ENCODE measurements at places on chromosomes 3 and 15.
A peak's percentile ranks its signal among the peaks of the same experiment; 100 is the strongest.

- no peak for DNase-seq
Observed at GRCh38 chr15:91890614-91891013, 37.1 kb downstream of the SLCO3A1 start.

- DNase-seq, result no peak
Observed at GRCh38 chr3:23590424-23591273, 215.1 kb upstream of the UBE2E1 start.

- DNase-seq, result peak; percentile 56
Observed at GRCh38 chr15:31977812-31978661, 52.3 kb upstream of the CHRNA7 start.

DNA sequence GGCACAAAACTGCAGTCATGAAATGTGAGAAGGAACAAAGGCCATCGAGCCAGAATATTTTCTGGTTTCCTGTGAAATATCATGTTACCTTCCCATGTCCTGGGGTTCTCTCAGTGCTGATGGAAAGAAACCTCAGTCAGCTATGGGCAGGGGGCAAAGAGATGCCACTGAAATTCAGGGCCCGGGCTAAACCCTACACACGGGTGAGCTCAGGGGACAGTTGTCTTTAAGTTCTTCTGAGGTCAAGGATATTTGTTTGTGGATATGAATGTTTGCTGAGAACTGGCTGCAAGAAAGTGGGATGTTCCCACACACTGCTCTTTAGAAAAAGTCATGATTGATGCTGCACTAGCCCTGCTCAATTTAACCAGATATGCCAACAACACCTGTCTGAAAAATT, 187.2 kb downstream of the MEX3B start:
- no peak for DNase-seq

DNA sequence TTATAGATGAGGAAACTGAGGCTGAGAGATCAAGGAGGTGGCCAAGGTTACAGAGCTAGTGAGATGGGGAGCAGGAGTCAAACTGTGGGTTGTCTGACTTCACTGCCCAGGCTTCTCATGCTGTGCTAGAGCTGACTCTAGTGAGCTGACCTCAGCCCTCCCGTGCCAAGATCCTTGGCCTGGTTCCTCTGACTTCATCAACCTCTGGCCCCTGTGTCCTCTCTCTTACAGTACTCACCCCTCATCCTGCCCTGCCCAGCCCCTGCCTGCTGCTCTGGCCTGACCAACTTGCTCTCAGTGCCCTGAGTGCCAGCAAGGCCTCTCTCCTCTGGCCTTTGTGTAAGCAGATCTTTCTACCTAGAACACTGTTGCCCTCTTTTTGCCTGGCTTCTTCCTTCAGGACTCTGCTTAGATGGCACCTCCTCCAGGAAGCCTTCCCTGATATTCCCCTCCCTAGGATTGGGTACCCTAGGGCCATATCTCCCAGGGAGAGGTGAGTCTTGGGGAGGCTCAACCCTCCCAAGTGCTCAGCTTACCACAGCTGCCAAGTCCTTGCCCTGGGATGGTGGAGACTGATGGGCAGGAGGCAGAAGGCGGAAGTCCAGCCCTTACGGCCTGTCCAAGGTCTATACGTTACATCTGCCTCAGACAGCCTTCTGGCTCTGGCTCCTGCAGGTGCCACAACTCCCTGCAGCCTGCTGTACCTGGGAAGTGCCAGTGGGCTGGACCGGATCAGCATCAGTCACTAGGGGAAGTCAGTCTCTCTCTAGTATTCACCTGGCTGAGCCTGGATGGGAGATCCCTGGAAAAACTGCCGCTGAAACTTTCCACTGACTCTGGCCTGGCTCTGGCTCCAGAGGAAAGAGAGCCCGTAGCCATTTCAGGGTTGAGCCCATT, 36.3 kb upstream of the FAM107A start:
- DNase-seq, result no peak

GRCh38 chr15:58274885-58275284, 136.7 kb downstream of the AQP9 start:
- no peak for DNase-seq

- no peak for DNase-seq
Observed at GRCh38 chr15:68769702-68770101, 51.0 kb downstream of the ANP32A start.

- DNase-seq, result no peak
Observed at GRCh38 chr3:89113344-89113743, 5.9 kb downstream of the EPHA3 start.

- no peak for DNase-seq
Observed at GRCh38 chr3:194443901-194444300, 42.9 kb downstream of the ATP13A3 start.

DNA sequence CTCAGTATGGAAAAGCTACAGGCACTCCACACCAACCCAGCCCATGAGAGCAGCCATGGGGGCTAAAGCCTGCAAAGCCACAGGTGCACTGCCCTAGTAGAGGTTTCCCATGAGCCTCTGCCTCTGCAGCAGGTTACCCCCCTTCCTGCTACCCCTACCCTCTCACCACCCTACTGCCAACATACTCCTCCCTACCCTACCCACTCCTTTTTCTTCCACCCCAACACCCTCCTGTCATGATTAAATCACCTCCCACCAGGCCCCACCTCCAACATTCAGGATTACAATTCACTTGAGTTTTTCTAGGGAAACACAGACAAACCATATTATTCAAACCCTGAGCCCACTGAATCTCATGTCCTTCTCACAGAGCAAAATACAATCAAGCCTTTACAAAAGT, 88.4 kb downstream of the LMLN start:
- no peak for DNase-seq

GRCh38 chr3:41717641-41718040, 244.3 kb downstream of the ULK4 start:
- no peak for DNase-seq

DNA sequence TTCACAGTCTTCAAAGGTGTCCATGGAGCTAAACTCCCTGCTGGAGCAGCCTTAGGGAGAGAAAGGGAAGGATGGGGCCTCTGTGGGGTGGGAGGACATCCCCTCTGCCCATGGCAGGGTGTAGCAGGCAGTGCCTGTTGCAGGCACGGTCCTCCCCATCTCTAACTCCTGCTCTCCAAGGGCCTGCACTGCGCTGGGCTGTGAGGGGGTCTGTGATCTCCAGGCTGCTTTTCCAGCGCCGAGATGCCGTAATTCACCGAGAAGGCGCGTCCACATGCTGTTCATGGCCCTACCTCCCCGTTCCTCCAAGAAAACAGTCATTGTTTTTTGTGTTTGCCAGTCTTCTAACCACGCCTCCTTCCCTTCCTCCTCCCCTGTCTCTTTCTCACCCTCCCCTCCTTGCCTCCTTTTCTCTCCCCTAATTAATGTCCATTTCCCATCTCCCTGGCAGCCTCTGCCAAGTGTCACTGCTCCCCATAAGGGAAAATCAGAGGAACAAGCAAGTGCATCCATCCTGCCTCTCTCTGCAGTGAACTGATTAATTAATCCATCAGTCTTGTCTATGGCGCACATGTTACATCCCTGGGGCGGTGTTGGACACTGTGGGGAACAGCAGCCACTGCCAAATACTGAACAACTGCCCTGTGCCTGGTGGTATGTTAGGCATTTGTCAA, 17.7 kb upstream of the LAMP3 start:
- DNase-seq, result no peak

- DNase-seq, result no peak
Observed at GRCh38 chr3:45524565-45524964, 70.0 kb upstream of the LIMD1 start.

GRCh38 chr3:52223449-52224408, 1.7 kb downstream of the TLR9 start:
- no peak for DNase-seq

- DNase-seq, result peak; percentile 30
Observed at GRCh38 chr3:128011140-128011539, 41.1 kb upstream of the SEC61A1 start.

DNA sequence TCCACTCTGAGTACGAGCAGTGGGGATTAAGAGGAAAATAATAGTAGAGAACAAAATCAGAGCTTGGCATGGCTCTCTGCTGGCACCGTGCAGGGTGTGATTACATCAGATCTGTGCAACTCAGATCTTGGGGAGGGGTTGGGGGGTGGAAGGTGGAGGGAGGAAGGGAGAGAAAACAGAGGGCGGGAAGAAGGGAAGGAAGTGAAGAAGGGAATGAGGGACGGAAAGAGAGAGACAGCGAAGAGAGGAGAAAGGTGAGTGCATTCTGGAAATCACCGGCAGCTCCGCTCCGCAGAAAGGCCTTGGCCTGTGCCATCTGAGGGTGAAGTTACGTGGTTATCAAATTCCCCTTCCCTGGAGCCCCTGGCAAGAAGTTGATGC, 31.0 kb upstream of the ADAMTS17 start:
- peak; percentile 66 for DNase-seq

Measured in adrenal gland (tissue), 19 donors.